ENCODE measurements at places on chromosomes 3 and 15.

DNA sequence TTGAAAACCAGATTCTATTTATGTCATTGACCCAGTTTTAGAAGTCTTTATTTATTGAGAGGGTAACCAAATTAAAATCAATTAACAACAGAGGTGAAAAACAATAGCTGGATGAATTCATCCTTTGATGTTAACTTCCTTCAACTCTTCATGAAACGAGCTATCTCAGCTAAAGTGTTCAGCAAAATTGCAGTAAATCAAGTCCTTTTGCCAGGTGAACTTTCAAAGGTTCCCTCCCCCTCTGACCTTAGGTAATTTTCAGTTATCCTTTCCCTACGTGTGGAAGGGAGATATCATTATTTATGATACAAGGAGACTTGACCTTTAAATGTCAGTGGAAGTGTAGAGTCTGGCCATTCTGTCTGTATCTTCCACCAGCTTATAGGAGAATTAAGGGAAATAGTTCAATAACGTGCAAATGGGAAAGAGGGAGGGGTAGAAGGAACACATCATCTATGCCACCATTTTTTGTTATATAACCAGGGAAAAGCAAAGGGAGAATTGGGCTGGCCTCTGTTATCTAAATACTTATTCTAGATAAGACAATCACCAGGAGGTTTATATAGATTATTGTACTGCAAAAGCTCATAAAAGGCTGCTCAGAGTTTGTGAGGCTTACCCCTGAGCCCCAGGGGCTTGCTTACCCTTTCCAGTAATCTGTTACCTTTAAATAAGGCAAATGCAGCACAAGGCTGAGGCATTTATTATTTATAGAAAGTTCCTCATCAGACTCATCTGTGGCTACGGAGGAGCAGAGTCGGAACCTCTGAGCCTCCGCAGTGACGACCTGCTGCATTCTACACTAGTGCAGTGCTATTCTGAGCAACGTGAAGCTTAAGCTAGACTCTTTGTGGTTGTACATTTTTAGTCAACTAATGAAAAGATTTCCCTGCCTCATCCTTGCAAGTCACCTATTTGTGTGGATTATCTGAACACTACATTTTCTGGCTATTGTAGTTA lies 97.7 kb upstream of the ZBED2 start:
- no peak for DNase-seq

DNA sequence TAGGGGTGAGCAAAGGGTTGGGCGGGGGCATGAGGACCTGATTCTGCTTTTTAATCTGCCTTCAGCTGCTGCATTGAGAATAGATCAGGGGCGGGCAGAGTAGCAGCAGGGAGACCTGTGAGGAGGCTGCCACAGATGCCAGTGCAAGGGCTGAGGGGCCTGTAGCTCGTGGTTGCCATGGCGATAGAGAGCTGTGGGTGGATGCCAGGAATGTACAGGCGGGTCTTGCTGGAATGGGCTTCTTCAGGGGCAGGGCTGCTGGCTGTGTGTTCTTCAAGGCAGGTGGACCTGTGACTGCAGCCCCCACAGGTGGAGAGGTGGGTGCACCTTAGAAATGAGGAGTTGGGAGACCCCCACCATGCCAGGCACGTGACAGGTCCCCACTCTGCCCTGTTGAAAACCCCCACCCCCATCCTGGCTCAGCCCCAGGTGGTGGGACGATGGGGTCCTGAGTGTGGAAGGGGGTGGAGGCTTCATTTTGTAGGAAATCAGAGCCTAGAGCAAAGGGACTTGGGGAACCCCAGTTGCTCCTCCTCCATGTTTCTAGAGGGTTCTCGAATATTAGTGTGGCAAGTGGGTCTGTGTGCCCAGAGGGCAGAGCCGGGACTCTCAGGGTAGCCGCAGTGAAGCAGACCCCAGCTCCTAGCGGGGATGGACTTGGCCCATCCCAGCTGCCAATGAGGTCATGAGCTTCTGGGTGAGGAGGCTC lies 38.3 kb downstream of the SLC6A6 start:
- no peak for DNase-seq

DNA sequence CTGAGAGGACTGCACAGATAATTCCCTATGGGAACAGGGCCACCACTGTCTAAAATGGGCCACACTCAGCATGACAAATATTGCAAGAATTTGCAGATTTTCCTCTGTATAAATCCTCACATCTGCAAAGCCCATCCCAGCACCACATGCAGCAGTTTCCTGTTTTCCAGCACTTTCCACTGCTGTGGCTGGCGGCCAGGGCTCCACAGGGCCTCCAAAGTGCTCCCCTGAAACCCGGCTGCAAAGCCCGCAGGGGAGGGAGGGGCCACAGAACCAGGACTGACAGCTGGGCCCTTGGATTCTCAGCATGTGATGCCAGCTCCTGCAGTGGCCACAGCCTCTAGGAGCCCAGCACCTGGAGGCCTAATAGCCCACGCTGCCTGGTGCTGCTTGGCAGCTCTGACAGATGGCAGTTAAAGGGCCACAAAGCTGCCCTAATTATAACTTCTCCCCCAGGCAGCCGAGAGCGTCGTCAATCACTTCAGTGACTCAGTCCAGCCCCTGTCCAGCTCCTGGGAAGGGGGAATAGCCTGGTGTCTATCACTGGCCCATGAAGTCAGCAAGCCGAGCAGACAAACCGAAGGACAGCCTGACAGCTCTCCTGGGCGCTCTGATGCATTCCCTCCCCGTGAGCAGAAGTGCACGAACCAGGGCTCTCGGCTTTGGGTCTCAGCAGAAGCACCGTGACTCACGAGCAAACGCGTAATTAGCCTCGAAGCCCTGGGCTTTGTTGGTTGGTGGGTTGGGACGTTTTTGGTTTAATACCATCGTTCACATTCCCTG lies 4.7 kb downstream of the LRRC15 start:
- no peak for DNase-seq

DNA sequence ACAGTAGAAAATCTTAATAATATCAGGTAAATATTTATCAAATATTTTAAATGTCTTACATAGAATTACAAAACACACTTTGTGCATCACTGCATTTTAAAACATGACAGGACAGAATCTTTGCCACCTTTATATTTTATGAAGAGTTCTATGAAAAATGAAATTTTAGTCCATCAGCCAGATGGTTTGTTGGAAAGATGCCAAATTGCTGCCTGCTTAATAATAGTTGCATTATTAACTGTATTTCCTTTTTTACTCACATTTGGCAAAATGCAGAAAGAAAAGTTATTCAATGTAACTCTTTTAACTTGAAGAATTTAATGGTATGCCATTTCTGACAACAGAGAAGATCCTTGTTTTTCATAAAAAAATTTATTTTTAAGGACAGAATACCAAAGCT lies 1271.6 kb downstream of the NSUN3 start:
- DNase-seq, result no peak

- no peak for DNase-seq
These were observed 45.0 kb downstream of the KLF13 start for GRCh38 chr15:31371520-31372240.

DNA sequence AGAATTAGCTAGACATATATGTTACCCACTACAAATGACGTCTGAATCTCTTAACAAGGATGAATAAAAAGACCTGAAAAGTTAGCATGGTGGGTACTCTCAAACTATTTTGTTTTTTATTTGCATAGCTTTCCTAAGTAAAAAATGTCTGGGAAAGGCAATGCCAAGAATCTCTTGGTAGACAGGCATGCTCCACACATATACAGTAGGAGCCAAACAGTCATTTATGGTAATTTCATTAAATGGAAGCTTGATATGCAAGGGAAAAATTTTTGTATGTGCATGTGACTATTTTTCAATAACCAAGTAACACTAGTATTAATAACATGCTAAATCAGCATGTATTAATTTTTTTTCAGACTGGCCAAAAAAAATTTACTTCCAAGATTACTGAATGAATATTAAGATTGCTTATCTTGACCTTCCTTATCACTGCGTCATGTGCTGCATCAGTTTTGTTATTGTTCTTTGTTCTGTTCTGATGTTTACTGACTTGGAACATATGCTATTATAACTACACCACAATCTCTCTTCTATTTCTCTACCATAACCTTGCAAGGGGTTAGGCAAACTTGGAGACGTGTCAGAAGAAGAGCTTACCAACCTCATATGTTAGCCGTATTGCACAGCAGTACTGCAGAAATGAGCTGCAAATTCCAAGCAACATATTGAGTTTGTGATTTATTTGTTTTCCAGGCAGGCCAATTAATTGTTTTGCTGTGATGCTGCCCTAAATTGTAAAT lies 255.3 kb downstream of the RBMS3 start:
- no peak for DNase-seq

GRCh38 chr3:70138606-70139005 lies 139.1 kb downstream of the SAMMSON start:
- DNase-seq, result no peak

DNA sequence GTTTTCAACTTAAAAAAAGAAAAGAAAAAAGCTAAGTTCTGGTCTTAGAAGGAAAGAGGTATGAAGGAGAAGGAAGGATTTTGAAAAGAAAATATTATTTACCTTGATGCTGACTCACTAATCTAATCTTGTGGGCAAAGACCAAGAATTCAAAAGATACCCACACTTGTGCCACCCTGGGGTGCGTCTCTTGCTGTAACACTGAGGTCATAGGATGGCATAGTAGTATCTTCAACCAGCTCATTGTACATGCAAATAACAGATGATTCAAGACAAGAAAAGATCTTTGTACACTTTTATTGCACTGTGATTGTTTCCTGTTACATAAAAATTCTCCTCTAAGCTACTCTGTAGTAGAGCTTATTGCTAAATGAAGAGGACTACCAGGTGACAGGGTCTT lies 17.3 kb downstream of the PLS1 start:
- no peak for DNase-seq

DNA sequence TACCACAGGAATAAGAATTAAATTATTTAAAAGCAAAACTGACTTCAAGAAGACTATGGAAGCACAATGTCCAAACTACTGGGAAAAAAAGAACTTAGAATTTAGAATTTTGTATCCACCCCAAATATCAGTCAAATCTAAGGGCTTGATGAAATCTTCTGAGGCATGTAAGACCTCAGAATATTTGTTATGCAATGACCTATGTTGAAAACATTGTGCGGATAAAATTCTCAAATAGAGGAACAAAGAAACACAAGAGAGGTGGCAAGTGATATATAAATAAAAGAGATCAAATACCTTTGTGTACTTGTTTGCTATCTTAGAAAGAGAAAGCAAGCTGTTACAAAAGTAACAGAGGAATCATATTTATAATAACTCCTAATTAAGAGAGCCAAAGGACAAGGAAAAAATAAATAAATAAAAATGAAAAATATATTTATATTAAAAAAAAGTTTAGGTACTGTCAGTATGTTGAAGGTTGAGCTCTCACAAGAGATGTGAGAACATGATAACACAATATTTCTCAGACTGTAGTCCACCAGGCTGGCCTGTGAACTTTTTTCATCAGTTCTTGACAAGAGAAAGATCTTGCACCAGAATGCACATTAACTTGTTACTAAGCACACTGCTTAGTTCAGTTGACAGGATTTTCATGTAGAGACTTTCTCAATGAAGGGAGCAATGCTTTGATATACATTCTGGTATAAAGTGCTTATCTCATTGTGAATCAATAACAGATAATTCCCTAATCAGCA lies 50.0 kb downstream of the CPA3 start:
- no peak for DNase-seq

DNA sequence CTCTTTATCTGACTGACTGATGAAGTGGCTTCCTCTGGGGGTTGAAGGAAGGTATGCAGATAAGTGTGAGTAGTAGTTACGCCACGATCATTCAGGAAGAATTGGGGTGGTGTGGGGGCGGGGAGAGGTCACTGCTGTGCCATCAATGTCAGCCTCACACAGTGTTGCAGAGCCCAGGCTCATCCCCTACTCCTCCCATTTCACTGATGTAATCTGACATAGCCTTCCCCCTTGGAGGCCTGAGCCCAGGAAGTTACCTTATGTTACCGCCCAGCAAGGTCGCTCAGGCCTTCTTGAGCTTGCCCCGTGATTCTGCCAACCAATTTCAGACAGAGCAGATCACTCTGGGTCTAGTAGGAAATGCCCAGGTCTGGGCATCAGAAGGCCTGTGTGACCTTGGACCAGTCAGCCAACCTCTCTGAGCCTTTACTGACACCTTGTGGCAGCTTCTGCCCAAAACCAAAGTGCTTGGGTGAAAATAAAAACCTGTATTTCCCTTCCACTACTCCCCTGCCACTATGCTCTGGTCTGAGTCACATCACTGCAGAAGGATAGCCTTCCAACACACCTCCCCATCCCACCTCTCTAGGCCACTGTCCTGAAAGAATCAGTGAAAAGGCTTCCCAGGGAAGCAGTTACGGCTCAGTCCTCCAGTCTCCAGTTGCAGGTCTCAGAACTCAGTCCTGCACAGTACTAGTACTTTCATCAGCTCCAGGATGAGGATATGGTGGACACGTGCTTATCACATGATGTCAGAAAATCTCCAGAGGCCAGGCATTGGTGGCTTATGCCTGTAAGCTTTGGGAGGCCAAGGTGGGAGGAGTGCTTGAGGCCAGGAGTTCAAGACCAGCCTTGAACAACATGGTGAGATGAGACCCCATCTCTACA lies 28.1 kb upstream of the INSYN1 start:
- DNase-seq, result no peak

GRCh38 chr3:171704002-171704401 lies 106.3 kb downstream of the PLD1 start:
- no peak for DNase-seq

- no peak for DNase-seq
These were observed 165.4 kb upstream of the ZPLD1 start for GRCh38 chr3:102269406-102269805.

- DNase-seq, result no peak
These were observed 244.3 kb upstream of the NR2F2 start for GRCh38 chr15:96086164-96086563.

DNA sequence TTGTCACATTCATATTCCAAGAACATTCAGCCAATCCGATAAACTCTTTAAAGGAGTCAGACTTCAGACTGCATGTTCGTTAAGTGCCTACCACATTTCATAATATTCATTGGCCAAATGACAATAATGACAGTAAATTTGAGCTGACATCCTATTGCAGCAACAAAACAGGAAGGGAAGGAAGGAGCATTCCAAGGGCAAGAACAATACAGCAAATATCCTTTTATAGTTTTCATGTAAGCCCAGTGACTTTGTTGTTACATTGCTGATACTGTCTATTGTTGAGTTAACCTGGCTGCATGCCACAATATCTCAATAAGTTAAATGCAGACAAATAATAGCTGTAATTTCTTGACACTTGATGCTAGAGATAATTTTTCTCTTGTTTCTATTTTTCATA lies 16.4 kb upstream of the CBLB start:
- DNase-seq, result no peak
